NCI-H187 treated with DMSO at 0.1 percent for 48 hours (cell line): ENCODE measurements at places on chromosomes 16 and 17.

DNA sequence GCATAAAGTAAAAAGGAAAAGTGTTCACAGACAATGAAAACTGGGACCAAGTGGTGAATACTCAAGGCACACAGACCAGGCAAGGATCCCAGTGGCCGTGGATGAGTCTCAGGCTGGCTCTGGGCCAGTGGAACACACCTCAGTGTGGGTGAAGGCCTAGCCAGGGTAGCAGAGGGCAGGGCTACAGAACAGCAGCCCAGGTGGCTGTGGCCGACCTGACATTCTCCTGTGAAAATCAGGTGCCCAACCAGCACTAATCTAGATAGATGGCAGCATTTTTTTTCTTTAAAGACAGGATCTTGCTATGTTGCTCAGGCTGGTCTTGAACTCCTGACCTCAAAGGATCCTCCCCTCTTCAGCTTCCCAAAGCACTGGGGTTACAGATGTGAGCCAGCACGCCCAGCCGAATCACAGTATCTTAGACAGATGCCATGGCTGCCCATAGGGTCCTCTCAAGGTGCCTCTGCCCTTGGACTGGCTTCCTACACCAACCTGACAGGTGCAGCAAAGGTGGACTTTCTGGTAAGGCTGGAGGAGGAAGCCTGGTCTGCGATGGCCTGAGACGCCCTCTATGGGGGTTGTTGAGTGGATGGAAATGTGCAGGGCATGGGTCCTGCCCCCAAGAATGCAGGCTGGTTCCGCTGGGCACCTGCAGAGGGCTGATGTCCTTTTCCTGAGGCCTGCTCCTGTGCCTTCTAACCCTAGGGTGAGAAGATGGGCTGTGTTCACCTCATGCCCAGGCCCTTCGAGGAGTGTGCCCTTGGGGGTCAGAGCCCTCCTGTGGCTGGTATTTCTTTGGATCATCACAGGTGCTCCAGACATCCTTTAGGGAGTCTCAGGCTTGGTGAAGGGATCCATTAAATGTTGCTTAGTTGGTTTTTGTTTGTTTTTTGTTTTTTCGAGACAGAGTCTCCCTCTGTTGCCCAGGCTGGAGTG lies 3.8 kb upstream of the P4HB start:
- DNase-seq = no peak

- no peak for DNase-seq
These were observed 79.9 kb downstream of the LITAF start for GRCh38 chr16:11506741-11507305.

DNA sequence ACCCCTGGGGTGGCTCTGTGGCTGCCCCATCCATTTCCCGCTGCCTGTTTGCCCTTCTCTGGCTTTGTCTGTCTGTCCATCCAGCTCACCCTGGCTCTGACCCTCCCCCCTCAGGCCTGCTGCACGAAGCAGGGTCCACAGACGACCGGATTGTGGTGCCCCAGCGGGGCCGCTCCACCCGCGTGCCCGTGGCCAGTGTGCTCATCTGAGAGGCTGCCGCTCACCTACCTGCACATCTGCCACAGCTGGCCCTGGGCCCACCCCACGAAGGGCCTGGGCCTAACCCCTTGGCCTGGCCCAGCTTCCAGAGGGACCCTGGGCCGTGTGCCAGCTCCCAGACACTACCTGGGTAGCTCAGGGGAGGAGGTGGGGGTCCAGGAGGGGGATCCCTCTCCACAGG lies 761 bp upstream of the LAT start:
- DNase-seq = no peak

DNA sequence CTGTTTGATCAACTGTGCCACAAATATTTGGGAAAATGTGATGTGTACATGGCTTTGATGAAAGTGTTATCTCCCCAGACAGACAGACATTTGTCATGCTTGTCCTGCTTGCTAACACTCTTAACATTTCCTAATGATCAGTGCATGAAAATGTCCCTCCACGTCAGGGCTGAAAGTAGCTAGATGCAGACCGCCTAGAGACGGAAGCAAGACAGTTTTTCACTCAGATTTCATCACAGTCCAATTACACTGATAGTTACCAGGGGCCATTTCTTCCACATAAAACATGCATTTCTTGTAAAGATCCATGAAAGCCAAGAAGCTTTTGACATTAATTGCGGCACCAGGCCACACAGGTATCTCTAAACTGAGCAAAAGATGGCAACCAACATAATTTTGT lies 347.7 kb downstream of the RBFOX1 start:
- no peak for DNase-seq

- DNase-seq = no peak
These were observed 247.8 kb upstream of the ERCC4 start for GRCh38 chr16:13672196-13672595.

- DNase-seq = no peak
These were observed 204.9 kb upstream of the KCNJ16 start for GRCh38 chr17:69870091-69870530.

DNA sequence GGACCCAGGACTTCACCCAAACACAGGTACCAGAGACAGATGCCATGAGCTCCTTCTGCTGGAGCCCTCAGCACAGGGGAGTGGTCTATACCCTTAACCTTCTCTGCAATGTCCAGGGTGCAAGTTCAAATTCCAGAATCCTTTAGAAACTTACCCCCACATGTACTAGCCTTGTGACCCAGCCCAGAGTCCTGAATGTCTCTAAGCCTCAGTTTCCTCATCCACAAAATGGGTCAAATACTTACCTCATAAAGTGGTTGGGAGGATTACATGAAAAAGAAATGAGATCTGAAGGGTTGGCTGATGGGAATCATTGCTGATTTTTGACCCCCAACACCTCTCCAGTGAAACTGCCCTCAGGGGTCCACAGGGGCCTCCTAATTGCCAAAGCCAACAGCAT lies 21.7 kb downstream of the COTL1 start:
- DNase-seq = no peak

- DNase-seq = no peak
These were observed 18.5 kb upstream of the KCTD5 start for GRCh38 chr16:2663553-2664546.

- no peak for DNase-seq
These were observed 12.1 kb downstream of the HYDIN start for GRCh38 chr16:71218306-71218963.

DNA sequence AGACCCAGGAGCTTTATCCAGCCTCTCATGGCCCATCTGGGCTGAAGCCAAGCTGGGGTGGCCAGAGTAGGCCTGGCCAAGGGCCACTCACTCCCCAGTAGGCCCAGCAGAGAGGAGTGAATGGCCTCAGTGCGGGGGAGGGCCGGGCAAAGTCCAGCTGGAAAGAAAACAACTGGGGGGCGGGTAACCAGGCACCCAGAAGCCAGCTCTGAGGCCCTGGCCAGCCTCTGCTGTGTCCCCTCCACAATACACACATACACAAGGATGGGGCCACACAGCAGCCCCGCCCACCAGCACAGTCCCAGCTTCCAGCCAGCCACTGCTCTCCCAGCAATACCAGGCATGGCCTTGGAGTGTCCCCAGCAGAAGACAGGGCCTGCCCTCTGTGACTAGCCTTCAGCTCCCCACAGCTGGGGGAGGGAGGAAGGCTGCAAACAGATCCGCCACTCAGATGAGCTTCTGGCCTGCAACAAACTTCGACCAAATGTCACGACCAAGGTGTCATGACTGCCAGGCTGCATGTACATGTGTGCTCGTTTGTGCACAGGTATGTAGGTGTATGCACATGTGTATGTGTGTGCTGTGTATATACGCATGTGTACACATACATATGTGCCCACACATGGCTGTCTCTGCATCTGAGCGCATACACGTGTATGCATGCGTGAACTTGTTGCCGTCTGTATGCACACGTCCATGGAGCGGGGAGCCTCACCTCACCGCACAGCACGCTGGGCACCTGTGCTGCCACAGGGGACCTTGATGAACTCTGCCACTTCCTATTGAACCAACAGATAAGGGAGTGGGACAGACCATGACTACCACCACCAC lies 5.0 kb downstream of the CARHSP1 start:
- no peak for DNase-seq

DNA sequence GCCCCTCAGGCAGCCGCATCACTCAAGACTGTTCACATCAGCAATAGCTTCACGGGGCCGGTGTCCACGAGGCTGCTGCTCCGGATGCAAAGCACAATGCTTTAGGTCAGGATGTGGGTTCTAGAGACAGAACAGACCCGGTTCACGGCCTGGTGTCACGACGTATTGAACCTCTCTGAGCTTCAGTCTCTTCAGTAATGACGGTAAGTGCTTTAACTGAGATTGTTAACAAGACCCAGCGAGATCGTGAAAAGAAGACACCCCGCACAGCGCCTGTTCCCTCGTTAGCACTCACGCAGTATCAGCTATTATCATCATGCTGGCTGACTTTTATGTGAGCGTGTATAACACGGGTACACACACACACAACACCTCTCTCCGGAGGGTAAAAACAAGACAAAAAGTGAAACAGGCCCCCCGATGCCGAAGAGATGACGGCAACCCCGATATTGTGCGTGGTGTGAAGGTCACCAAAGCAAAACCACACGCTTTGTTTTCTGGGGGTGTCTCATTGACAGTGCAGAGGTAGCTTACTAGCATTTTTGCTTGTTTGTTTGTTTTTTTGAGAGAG lies 21.4 kb upstream of the ABR start:
- no peak for DNase-seq

GRCh38 chr16:10564591-10564990 lies 15.8 kb downstream of the EMP2 start:
- DNase-seq = no peak

GRCh38 chr17:43892647-43892952 lies 14.7 kb downstream of the MPP2 start:
- no peak for DNase-seq

DNA sequence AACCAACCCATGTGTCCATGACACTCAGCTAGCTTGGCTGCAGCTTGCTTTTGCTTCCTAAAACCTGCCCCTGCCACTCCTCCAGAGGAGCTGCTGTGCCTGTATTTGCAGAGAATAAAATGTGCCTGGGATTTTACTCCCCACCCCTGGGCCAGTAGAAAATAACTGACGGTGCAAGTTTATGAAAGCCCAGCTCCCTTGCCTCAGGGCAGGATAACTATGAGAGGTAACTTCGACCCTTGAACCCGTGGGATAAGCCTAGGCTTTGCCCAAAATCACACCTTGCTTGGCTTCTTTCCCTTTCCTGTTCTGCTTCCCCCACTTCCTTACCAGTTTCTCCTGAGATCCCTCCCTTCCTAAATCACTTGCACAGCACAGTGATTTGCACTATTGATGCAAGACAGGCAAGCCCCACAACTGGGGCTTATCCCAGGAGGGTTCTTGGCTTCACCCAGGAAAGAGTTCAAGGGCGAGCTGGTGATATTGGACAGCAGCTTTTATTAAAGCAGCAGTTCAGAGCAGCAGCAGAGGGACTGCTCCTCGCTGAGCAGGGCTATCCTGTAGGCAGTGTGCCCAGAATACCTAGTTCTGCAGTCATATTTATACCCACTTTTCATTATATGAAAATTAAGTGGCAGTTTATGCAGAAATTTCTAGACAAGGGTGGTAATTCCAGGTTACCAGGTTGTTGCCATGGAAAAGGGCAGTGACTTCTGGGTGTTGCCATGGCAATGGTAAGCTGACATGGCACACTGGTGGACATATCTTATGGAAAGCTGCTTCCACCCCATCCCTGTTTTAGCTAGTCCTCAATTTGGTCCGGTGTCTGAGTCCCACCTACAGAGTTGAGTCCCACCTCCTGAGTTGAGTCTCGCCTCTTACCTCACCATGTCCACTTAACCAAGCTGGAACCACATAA lies 6.3 kb upstream of the ERCC4 start:
- DNase-seq = no peak

DNA sequence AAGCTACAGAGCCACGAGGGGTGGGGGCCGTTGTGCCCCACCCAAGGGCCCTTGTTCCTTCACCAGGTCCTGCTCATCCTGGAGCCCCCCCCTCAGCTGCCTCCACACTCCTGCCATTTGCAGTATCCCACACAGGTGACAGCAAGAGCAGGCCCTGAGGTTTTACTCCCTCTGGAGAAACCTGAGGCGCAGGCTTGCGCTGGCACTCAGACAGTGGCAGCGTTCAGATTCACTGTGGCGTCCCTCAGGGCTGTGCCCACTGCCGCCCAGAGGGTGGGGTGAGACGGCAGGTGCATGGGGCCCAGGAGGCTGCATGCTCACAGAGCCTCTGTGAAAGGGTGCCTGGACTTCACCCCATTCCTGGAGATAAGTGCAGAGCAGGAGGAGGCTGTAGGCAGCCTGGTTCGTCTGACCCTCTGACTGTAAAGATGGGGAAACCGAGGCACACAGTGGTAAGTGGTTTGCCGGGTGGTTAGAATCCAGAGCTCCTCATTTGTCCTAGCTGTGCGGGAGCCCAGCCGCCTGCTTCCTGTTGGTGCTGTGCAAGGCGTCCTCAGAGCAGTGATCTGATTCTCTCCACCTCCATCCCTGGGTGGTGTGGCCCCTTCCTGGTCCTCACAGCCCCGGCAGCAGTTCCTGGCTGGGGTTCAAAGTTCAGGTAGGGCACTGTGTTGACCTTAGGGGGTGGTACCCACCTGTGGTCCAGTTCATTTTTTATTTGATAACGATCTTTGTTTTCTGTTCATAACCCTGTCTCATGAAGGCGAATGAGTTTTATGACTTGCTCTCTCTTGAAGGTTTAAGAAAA lies 1.6 kb downstream of the SPIRE2 start:
- DNase-seq = no peak

GRCh38 chr17:67063141-67063540 lies 18.8 kb downstream of the CACNG1 start:
- DNase-seq = no peak

DNA sequence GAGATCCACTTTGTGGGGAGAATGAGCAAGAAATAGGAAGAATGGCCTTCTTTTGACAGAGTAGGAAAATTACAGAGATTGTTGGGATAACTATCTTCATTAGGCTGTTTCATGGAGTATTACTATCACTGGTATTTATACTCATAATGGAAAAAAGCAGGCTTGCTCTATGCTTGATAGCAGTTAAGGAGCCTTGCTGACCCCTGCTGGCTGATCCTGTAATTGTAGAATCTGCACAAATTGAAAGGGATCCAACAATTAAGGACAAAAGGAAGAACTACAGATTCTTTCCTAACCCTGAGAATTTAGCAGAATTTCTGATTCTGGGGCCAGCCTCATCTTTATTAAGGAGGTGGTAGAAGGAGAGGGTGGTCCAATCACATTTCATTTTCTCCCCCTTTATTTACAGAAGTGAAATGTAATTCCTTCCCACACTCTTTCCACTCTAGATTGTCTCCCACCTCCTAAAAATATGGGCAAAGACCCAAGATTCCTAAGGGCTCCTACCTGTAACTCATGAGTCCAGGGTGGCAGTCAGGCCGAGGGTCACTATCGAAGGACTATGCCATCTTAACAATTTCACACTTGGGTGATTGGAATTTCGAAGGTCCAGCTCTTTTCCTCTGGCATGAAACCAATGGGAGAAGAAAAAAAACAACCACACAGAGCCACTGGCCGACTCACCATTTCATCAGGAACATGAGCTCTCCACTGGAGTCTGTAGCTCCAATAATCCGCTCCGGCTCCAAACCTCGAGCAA lies 26.3 kb downstream of the NFE2L1 start:
- DNase-seq = no peak
